CD4-positive, alpha-beta T cell treated with Interleukin-15 for 4 hours (primary cell): ENCODE measurements at places on chromosomes 1 and 21.
A peak's percentile ranks its signal among the peaks of the same experiment; 100 is the strongest.

DNA sequence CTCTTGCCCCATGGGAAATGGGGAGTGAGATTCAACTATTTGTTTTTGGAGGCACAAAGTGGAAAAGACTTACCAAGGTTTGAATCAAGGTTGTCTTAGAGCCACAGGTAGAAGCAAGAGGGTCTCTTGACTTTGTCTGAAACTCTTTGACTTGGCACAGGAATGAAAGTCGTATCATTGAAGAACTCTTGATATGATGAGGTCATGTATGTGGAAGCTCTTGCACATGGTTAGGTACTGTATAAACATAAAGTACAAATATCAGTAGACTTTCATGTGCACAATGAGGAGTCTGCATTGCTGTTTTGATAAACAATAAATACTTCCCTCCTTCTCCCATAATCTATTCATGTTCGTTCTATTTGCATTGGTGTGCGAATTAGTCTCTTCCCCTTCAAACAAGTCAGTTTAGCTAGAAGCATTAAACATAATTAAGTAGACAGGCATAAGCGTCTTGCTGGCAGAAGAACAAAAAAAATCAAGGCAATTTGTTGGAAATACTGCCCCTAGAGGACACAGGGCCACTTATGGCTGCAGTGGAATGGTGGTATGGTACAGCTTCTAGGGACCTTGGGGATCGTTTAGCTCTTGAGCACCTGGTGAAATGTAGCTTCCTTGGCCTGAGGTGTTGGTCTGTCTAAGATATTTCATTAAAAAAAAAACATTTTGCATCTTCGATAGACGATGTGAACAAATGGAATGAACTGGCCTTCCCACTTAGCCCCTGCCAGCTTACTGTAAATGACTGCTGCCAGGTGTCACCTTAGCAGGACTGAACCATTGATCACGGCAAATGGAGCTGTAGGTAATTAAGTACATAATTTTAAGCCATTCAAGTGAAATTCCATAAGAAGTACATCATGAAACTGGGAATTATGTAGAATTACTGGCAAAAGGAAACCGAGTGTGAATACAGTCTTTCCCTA lies 218.0 kb upstream of the GALNT2 start:
- no peak for DNase-seq

- DNase-seq = peak; percentile 19
Measured at GRCh38 chr1:116878804-116879477, 30.8 kb upstream of the PTGFRN start.

- DNase-seq = no peak
Measured at GRCh38 chr1:219039682-219040154, 134.0 kb upstream of the LYPLAL1 start.

GRCh38 chr21:16563795-16564194 lies 834.0 kb downstream of the USP25 start:
- no peak for DNase-seq

- DNase-seq = no peak
Measured at GRCh38 chr1:232437510-232437909, 192.4 kb downstream of the SIPA1L2 start.

DNA sequence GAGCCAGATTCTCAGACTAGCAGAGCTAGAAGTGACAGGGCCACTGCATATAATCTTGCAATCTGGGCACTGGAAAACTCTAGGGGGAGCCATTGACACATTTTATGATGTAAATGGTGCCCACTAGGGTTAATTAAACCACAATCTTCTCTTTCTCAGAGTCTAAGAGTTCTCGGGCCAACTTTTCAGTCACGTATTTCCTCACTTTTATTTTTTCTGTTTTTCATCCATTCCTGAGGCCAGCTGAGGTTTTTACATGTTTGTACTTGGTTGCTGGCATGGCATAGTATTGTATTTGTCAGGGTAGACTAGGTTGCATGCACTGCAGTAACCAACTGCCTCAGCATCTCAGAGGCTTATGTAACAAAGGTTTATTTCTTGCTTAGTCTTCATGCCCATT lies 138.2 kb downstream of the ZNF326 start:
- DNase-seq = no peak

GRCh38 chr1:171226747-171227370 lies 21.4 kb upstream of the FMO1 start:
- DNase-seq = peak; percentile 4

DNA sequence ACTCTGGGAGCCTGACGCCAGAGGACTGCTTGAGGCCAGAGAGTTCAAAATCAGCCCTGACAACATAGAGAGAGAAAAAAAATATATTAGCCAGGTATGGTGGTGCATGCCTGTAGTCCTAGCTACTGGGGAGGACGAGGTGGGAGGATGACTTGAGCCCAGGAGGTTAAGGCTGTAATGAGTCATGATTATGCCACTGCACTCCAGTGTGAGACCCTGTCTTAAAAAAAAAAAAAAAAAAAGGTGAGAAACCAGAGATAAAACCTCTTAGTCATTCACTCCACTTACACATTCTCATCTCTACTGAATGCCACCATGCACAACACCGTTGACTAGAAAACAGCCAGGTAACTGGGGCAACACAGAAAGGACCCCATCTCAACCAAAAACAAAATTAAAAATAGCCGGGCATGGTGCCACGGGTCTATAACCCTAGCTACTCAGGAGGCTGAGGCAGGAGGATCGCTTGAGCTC lies 178.1 kb downstream of the SLC45A1 start:
- DNase-seq = peak; percentile 52

- DNase-seq = no peak
Measured at GRCh38 chr21:28283641-28284490, 708.8 kb downstream of the LTN1 start.

- no peak for DNase-seq
Measured at GRCh38 chr1:171107262-171107940, 16.7 kb downstream of the FMO3 start.

DNA sequence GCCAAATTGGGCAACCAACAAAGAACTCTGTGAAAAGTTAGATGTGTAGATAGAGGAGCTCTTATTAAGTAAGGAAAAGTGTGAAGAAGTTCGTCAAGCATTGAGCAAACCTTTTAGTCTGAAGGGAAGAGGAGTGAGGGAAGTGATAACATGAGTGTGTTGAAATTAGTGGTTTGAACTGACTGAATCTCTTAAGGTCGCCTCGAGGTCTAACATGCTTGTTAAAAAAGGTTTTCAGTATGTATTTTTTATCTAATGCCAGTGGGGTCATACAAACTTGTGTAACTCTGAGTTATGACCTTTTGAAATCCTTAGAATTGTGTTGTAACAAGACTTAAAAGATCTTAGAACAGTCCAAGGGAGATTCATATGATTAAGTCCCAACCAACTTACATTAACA lies 34.1 kb downstream of the SOAT1 start:
- DNase-seq = no peak

DNA sequence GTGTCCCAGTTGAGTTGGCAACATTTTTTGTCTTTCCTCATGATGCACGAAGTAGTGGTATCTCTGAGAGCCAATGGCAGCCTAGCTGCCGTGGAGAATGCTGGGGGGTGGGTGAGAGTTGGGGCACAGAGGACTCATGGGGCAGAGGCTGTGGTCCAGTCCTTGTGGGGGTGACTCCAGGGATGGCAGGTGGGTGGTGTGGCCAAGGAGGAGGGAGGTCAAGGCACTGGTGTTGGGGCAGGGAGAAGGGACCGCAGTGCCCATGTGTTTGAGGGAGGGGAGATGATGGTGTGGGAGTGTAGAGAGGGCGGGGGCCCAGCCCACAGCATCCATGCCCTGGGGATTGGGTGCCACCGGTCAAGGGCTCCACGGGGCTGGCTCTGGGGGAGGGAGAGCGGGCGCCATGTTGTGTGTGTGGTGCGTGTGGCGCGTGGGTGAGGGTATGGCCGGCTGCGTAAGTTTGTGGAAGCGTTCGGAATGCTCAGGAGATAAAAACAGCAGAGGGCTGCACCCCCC lies 63.5 kb downstream of the PRKCZ start:
- DNase-seq = no peak

DNA sequence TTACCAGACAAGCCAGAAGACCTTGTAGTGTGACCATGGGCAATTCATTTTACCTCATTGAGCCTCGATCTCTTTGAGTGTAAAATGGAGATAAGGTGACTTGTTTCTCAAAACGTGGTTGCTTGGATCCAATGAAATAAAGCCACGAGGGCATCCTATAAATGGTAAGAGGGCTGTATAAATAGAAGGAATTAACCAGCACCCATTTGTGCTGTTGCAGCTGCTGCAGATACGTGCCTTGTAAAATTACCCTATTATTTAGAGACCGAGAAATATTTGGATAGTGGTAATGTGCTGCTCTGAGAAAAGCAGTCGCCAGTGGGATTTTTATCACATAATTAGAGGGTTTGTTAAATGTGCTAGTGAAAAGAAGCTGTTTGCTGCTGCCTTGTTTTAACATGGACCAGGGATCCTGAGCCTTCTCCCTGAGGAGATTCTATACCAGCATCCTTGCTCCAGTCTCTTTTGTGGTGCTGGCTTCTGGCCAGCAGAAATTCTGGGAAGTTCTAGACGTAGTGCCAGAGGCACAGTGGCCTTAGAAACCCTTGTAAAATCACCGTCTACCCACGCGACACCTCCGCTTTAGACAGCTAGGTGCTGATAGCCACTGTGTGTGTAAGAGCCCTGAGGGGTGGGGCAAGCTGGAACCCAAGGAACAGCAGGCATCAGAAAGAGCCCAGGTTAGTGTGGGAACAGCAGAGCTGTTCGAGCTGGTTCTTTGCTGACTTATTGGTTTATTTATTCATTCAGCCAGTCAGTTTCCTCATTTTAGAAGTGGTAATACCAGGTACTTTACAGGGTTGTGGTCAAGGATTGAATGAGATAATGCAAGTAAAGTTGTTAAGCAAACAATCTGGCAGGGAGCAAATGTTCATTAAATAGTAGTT lies 137.5 kb downstream of the NOS1AP start:
- no peak for DNase-seq

GRCh38 chr1:151547119-151547899 lies 7.2 kb downstream of the TUFT1 start:
- no peak for DNase-seq

GRCh38 chr1:116404699-116405098 lies 31.7 kb downstream of the ATP1A1 start:
- no peak for DNase-seq

GRCh38 chr1:94646786-94647555 lies 105.4 kb upstream of the F3 start:
- no peak for DNase-seq

GRCh38 chr21:44558695-44559094 lies at the start of gene KRTAP10-3:
Gene KRTAP10-3 (minus strand): TSS chr21:44558795. CDS start chr21:44558715, 80 bp downstream.
- DNase-seq = no peak

DNA sequence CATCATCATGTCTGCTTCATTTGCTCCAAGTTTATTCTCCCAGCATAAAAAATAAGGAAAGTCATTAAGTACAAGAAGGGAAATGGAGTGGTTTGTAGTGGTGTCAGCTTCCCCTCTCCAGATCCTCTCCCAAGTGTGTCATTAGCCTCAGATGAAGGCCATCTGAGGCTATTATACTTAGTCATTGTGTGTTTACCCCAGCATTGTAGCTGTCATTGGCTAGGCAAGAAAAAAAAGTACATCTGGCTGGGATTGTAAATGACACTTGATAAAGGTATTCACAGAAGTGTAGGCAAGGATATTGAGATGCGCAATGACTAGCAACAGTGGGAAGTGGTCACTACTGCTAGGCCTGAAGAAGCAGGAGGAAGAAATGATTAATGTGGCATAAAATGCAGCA lies 316.9 kb upstream of the SGIP1 start:
- DNase-seq = no peak

DNA sequence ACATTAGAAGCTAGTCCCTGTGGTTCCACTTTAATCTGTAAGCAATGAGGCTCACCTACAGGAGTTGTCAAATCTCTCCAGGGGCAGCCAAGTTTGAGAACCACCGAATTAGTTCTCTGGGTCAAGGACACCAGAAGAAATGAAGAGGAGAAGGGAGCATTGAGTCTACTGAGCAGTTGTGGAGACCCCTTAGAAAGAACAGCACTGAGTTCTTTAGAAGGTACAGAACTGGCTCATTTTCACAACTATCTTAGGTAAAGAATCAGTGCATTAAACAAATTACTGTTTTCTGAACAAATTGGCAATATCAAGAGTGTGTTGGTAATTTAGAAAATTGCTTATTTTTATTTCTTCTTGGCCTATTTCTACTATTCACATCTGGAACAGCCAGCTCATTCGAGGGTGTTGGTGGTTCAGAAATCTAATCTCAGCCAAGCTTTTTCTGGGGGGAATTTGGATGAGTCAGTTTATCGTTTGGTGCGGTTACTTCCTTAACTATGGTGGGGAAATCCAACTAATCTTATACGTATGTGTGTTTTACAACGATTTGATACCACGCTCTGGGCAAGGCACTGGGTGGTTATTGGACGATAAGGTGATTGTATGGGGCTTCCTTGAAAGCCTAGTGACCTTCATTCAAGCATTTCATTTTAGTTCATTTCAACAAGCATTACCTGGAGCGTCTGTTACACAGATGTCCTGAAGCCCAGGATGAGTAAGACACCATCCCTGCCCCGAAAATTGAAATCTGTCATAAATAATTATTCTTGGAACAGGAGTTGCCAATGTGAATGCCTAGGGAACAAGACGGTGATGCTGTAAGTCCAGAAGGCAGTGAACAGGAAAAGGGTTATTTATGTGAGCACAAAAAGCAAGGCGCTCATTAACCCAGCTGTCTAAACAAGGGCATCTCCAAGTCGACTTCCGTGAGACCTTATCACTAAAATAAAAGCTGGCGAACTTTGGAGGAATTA lies 52.0 kb upstream of the TMPRSS2 start:
- DNase-seq = no peak

DNA sequence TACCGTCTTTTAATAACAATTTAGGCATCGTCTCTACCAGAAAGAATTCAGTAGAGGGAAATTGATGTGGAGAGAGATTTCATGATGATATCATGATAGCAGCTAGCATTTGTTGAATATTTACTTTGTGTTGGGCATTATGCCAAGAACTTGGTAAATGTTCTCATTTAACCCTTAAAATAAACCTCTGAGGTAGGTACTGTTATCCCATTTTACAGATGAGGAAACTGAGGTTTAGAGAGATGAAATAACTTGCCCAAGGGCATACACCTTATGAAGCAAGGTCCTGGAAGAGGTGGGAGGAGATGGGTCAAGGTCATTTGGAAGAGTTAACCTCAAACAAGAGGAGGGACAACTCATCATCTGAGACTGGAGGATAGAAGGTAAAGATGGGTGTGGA lies 34.8 kb downstream of the TSNAX start:
- no peak for DNase-seq

DNA sequence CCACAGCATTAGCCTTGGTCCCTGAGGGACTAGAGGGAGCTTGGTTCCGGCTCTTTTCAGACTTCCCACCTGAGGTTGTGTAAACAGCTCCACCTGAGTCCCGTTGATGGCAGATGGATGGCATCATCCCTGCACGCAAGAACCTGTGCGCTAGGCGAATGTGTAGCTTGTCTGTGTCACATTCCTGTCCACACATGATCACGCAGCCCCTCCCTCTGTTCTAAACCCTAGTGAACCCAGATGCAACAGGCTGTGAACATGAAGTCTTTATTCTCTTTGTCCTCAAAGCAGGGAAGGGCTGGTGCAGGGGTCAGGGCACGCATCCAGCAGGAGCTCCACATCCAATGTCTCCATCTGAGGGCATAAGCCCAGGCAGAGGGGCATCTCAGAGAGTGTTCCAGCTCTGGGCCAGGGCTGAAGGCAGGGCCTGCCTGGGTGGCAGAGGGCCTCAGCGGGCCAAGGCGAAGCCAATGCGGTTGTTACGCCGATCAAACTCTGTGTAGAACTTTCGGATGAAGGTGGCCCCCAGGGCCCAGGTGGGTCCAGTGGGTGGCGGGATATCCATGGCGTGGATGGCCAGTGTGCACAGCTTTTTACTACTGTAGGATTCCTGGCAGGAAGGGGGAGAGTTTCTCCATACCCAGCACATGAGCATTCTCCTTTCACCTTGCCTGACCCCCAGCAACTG lies 2.9 kb upstream of the ETNK2 start:
- DNase-seq = no peak
